ENCODE measurements at places on chromosomes 3 and 15.

DNA sequence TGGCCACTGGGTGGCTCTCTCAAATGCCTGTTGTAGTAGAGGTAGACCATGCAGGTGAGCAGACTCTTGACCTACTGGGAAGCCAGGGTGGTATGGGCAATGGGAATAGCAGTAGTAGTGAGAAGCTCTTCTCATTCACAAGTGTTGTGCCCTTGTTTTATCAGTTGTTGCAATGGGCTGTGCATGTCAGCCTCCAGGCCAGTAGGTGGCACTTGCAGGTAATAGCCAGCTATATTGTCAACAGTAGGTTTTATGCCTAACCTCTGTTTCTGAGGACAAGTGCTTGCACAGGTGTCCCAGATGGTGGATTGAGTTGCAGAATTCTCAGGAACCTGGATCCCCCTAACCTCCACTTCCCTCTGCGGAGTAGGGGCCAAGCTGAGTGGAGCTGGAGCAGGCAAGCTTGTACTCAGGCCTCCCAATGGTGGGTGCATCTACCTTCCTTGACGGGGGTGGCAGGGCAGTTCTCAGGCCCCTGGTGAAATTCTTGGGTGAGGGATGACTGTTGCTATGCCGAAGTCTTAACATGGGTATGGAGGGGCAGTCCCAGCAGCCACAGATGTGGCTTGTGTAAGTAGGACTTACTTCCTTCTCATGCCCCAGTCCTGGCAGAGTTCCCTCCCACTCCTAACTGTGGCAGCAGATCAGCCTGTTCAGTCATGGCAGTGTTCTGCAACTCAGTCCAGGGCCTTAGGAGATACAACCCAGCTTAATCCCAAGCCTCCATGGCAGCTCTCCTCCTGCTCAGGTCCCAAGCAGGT lies 104.3 kb downstream of the NEO1 start:
- no peak for DNase-seq

DNA sequence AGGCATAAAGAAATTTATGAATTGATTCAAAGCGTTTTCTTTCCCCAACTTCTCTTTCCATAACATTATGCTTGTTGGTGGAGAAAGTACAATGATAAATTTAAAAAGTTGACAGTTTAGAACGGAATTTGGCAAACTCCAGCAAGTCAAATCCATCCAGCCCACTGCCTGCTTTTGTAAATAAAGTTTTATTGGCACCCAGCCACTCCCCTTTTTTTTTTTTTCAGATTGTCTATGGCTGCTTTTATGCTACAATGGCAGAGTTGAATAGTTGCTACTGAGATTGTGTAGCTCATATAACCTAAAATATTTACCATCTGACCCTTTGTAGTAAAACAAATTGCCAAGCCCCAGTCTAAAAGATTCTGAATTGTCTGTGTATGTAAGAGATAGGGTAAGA lies 112.8 kb upstream of the RBMS3 start:
- DNase-seq = no peak

- DNase-seq = no peak
Observed at GRCh38 chr3:42980909-42981308, 1.8 kb downstream of the GASK1A start.

DNA sequence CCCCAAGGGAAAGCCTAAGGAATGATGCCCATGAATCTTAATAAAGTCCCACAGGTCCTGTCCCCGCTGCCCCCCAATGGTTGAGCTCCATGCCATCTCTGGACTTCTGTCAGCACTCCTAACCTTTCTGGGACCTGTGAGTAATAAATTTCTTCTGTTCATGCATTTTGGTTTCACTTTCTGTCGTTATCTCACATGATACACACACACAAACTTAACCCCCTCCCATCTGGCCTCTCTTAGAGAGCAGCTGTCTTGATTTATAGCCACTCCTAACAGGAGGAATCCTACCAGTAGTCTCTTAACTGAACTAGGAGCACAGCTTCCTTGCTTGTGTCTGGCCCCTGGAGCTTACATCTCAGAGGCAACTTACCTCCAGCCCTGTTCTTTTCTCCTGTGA lies 82.7 kb upstream of the SELENOK start:
- DNase-seq = no peak

GRCh38 chr3:107674371-107674770 lies 151.6 kb downstream of the BBX start:
- peak; percentile 89 for DNase-seq

DNA sequence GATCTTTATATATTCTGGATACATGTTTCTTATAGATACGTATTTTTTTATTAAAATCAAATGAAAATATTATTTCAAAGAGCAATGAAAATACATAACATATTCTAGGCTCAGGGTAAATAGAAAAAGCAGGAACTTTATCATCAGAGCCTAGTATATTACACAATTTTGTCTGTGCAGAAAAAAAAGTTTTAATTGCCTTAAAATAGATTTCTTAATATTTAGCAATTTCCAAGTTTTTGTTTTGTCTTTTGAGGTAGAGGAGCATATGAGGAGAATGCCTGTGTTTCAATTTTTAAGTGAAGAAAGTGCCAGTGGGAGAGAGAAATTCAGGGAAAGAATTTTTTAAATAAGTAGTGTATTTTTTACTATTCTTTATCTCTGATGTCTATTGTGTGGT lies 10.5 kb downstream of the CAPN7 start:
- no peak for DNase-seq

DNA sequence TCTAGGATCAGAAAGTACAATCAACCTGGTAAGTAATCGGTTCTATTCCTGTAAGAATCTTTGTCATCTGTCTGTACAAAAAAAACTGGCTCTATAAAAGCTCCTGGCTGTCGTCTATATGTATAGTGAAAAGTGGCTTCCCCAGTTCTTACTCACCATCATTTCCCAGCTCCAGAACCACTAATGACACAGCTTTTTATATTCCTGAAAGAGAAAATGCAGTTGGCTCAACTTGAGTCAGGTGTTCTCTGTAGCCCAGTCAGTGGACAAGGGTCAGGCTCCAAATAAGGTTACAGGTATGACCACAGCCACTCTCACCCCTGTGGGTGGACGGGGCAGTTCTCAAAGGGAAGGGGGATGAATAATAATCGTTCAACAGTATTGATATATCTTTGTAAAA lies 85.1 kb downstream of the AP4E1 start:
- no peak for DNase-seq

DNA sequence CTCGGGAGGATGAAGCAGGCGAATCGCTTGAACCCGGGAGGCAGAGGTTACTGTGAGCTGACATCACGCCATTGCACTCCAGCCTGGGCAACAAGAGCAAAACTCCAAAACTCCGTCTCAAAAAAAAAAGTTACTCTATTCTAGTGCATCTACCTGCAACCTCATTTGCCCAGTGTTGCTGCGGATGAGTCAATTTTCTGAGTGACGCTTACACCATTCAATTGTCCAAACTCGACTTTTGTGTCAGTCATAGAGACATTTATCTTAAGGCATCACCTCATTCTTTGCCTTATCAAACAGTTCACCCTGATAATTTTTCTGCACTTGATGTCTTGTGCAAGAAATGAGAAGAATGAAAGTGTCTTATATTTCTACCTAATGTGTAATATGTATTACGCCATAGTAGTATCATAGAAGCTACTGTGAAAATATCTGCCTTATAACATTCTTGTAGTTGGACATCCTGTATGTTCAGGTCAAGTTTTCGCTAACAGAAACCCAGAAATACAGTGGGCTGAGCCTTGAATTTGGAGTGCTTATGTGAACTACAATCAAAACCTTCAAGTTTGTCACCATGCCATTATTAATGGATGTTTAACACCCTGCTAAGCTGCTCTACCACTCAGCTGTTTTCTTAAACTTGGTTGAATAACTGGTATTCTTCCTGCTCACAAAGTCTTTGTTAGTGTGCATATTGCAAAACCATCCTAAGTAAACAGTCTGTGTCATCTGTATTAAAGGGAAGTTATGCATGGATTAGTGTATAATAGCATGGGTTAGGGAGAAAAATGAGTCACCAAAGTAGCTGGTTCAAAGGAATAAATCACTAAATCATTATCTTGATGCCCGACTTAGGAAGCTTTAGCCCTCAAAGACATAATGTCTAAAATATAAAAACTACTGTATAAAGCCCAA lies 531.0 kb upstream of the NR2F2 start:
- DNase-seq = no peak

DNA sequence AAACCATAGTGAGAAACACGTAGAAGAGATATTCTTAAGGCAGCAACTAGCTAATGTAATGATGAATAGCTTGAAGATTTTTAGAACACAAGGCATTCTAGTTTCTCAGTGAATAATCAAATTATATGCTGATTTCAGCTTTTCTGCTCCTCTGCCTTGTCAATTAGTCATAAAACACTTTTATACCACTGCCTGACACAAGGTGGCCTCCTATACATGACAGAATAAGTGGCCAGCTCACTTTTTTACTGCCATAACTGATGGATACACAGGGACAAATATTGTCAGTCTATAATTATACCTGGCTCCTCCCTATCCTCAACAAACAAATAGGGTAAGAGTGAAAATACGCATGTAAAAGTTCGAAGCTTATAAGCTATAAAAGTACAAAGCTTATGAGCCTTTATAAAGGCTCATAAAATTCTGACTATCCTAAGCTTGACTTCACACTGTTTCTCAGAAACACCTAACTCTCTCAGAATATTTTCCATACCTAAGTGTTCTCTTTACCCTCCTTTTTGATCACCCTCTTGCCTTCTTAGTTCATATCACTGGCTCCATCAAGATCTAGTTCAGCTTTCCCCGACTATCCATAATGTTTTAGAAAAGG lies 81.6 kb downstream of the HERC1 start:
- no peak for DNase-seq

- DNase-seq = no peak
Observed at GRCh38 chr15:38266247-38266986, 13.8 kb downstream of the SPRED1 start.

DNA sequence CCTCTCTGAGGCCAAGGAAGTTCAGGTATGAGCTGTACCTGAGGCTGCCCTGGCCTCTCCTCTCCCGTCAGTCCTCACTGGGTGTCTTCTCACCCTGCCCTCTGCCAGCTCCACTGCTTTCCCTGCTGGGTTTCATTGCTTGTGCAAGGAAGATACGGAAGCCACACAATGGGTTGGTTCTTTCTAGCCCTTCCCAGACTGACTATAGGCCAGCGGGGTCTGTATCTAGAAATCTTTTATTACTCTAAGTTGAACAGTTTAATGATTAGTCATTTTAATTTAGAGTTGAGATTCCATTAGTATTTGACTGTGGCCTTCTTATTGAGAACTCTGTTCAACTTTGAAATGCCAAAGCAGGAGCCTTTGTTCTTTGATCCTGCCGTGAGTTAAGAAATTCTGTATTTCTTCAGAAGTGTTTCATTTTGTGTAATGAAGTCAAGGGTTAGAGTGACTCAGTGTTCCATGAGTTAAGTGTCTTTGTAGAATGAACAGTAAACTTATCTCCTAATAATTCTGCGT lies 16.2 kb downstream of the C3orf62 start:
- no peak for DNase-seq

DNA sequence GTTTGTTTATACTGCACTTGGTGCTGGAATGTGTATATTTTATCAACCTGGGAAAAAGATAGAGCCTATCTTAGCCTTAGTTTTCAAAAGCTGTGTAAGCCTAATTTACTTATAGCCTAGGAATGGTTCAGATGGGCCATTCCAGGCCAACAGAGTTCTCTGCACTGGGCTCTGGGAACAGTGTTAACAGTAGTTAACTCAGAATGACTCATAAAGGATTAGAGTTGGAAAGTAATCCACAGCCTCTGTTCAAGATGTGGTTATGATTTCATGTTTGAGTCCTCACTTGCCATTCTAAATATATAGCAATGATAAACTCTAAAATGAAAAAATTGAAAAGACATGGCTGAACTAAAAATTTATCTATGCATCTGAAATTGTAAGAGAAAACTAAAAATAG lies 22.6 kb upstream of the PEX5L start:
- DNase-seq = no peak

DNA sequence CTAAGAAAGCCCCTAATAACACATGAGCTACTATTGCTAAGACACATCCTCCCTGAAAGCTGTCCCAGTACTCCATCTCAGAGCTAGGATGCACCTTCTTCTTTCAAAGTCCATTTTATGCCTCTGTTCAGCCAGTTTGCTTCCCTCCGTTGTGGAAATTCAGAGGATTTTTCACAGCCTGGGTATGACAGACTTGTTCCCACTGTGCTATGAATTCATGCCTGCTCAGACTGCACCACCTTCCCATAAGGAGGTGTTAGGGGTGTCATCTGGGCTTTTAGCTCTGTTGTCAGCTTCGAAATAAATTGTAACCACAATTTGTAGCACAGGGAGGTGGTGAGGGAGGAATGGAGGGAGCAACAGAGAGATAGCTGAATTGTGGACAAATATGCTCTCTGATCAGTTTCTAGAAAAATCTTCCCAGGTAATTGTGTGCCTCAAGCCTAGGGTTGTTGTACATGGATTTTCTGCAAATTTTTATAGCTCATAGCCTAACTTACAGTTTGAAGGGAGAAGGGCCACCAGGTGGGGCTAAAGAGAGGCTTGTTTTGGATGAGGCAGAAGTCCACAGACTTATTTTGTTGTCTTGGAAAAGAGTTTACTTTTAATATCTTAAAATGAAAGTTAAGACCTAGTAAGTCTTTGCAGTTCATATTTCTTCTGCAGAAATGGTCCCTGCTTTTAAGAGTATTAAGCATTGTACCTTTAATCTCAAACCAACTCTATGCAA lies 462.0 kb downstream of the PDCD6IP start:
- peak; percentile 35 for DNase-seq

DNA sequence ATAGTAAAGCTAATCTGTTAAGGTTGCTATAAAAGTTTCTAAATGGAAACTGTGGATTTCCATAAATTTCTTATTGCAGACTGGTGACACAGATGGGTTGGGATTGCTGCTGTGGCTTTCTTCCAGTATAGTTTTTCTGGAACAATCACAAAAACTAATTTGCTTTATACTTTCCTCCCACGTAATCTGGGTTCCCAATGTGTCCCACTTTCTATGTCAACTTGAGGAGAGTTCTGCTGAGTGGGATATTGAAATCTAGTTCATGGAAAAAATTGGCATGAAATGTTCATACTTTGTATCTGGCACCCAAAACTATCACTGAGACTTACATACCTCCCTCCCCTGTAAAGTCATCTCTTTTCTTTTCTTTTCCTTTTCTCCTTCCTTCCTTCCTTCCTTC lies 126.8 kb downstream of the TGFBR2 start:
- DNase-seq = no peak

GRCh38 chr3:122978569-122978968 lies 49.0 kb downstream of the SEMA5B start:
- no peak for DNase-seq

- no peak for DNase-seq
Observed at GRCh38 chr3:23262766-23263165, 59.6 kb downstream of the UBE2E2 start.

- peak; percentile 92 for DNase-seq
Observed at GRCh38 chr3:187139126-187139894, at the start of gene RPL39L. TSS of gene RPL39L (minus strand) at chr3:187139496. CDS start at chr3:187121300, 18,196 bp downstream.

Measured in posterior cingulate gyrus (tissue), 11 donors.